ENCODE measurements at places on chromosomes 6 and 20.

GRCh38 chr20:13271977-13272975 is 51.2 kb downstream of the ISM1 start:
- DNase-seq, result no peak

DNA sequence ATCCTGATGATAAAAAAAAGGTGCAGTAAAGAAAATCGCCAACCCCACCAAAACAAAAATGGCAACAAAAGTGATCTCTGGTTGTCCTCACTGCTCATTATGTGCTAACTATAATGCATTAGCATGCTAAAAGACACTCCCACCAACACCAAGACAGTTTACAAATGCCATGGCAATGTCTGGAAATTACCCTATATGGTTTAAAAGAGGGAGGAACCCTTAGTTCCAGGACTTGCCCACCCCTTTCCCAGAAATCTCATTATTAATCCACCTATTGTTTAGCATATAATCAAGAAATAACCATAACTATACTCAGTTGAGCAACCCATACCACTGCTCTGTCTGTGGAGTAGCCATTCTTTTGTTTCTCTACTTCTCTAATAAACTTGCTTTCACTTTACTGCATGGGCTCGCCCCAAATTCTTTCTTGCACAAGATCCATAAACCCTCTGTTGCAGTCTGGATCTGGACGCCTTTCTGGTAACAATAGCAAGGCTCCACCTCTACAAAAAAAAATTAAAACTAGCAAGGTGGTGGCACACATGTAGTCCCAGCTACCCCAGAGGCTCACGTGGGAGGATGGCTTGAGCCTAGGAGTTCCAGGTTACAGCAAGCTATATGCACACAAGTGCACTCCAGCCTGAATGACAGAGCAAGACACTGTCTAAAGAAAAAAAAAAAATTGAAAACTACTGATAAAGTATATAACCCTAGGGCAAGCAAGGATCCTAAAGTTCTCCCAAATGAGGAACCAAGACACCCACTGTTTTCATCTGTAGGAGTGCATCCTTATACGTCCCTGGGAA is 278.8 kb upstream of the JARID2 start:
- no peak for DNase-seq

DNA sequence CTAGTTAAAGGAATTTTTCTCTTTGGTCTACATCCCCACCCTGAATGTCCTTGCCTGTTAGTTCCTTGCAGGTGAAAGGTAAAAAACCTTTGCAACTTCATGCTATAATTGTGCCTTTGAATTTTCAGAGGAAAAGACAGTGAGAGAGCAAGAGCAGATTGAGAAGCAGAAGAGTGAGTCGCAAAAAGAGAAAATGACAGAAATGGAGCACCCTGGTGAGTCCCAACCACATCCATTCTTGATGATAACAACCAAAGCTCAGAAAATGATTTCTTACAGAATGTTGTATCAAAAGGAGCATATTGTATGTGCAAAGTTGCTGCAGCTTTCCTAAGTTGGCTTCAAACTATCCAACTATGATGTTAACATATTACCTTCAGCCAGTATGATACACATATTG is 165.2 kb upstream of the CENPW start:
- DNase-seq, result no peak

GRCh38 chr6:150165020-150165702 is 22.3 kb downstream of the PPP1R14C start:
- DNase-seq, result no peak

DNA sequence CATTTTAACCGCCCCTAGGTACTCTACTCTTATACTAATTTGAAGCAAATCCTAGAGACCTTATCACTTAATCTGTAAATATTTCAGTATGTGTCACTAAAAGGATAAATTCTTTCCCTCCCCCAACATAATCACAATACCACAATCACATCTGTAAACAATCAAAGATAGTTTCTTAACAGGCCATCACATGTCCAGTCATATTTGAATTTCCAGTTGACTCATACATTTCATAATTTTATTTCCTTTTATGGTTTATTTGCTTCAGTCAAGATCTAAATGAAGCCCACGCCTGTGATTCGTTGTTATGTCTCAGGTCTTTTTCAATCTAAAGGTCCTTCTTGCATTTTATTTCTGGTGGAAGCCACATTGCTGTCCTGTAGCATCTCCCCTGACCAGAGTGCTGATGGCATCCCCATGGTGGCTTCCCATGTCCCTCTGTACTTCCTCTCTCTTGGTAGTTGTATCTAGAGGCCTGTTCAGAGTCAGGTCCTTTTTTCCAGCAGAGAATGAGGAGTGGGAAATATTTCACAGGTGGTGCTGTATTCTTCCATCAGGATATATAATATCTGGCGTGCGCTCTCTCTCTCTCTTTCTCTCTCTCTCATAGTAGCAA is 128.6 kb upstream of the SLC22A23 start:
- DNase-seq, result no peak
